CD4-positive, alpha-beta T cell treated with Interleukin-10 for 1 hour (primary cell): ENCODE measurements at places on chromosomes 4 and X.
A peak's percentile ranks its signal among the peaks of the same experiment; 100 is the strongest.

GRCh38 chrX:136468391-136469103 is 19.2 kb upstream of the BRS3 start:
- DNase-seq: no peak

- peak; percentile 57 for DNase-seq
These were observed 113.9 kb downstream of the NYX start for GRCh38 chrX:41561045-41561444.

- no peak for DNase-seq
These were observed 419.5 kb upstream of the RPS6KA3 start for GRCh38 chrX:20686256-20686655.

DNA sequence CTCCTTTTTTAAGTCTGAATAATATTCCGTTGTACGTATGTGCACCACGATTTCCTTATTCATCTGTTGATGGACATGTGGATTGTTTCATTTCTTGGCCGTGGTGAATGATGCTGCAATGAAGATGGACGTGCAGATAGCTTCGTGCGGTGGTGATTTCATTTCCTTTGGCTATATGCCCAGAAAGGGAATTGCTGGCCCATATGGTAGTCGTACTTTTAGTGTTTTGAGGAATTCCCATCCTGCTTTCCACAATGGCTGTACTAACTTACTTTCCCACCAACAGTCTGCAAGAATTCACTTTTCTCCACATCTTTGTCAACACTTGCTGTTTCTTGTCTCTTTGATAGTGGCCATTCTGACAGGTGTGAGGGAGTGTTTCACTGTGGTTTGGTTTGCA is 12.8 kb downstream of the ZFP42 start:
- no peak for DNase-seq

- no peak for DNase-seq
These were observed 80.6 kb upstream of the DHX15 start for GRCh38 chr4:24664956-24665355.

- no peak for DNase-seq
These were observed 8.2 kb downstream of the MTHFD2L start for GRCh38 chr4:74166135-74166534.

DNA sequence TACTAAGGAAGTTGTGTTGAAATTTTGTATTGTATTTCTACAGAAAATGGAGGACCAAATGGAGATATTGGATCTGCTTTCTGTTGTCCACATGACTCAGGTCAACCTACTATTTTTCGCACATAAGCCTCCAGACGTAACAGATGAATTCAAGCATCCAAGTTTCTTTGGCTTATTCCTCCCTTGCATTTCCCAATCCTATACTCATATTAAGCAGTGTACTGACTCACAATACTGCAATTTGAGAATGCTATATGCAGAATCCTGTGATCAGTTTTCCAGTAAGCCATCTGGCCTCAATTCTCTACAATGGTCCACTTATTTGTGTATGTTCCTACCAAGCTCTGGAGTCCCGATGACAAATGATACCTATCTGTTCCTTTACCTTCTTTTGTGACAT is 75.7 kb downstream of the ASB9 start:
- no peak for DNase-seq

DNA sequence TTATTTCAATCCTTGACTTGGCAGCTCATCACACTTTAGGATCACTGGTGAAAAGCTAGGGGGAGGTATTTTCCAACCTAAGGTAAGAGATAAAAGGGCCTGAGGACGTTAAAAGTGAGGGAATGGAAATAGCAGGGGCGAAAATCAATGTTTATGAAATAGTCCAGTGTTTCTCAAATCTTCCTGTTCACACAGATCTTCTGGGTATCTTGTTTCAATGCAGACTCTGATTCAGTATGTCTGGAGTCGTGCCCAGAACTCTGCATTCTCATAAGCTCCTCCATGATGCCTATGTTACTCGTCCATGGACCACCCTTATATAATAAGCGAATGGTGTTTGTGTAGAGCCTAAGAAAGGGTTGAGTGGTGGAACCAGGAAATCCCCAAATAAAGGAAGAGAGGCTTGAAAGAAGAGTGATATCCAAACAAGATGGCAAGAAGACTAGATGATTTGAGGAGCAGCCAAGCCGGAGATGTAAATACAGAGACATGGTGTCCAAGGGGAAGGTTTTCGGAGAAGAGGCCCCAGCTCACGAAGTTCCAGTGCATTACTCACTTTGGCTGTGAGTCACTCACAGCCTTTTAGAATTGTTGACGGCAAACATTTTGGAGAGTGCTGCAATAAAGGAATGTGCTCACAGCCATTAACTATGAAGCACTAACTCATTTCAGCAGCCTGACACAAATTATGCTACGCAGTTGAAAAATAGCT is 215.6 kb upstream of the PPARGC1A start:
- no peak for DNase-seq

DNA sequence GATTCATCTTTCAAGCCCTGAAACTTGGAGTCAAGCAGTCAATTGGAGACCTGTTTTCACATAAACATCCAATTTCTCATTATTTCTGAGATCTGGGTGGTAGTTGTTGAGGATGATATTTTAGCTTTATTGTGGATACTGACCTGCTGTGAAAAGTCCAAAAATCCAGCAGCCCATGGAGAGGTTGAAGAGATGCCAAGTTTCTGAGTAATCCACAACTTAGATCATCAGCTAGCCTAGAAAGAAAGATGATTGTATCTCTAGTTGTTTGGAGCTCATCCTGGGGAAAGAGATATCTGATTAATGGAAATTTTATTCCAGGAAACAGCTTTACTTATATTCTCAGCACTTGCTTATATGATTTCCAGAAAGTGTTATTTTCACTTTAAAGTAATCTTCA is 48.6 kb upstream of the DCX start:
- no peak for DNase-seq

DNA sequence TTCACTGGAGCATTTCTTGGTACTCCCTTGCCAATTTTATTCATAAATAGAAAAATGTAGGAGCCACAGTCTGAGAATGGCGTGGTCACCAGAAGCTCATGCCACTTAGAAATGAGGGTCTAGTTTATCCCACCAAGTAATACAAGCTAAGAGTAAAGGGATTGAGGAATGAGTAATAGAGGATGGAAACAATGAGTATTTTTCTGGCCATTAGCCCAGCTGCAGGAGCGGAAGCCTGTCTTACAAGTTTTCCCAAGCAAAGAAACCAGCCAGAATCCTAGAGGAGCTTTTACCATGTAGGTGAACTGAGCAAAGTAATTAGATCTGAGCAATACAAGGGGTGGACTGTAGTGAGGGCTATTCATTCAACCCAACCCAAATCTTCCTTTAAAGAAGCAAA is 160.7 kb upstream of the NPY2R start:
- no peak for DNase-seq

DNA sequence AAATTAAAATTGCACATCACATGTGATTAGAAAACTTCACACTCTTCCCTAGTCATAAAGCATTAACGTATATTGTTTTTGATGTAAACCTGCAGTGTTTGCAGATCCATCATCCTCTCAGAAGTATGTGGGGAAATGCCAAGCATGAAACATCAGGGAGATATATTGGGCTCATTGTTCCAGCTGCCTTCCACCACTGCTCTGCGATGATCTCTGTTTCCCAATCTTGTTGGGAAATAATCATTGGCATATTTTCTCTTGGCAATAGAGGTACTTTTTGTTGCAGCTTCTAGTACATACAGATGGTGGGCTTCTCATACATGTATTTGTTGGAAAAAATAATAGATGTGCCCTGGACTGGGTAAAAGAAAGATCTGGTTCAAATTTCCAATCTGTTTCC is 466.3 kb upstream of the HS3ST1 start:
- DNase-seq: no peak

GRCh38 chrX:374596-374995 is 12.1 kb downstream of the PPP2R3B start:
- DNase-seq: no peak

GRCh38 chr4:35649778-35650177 is 594.5 kb downstream of the ARAP2 start:
- no peak for DNase-seq

GRCh38 chrX:115332832-115333231 is 43.3 kb downstream of the LUZP4 start:
- DNase-seq: no peak

GRCh38 chr4:140374130-140374477 is 658 bp downstream of the SCOC start:
- DNase-seq: no peak

DNA sequence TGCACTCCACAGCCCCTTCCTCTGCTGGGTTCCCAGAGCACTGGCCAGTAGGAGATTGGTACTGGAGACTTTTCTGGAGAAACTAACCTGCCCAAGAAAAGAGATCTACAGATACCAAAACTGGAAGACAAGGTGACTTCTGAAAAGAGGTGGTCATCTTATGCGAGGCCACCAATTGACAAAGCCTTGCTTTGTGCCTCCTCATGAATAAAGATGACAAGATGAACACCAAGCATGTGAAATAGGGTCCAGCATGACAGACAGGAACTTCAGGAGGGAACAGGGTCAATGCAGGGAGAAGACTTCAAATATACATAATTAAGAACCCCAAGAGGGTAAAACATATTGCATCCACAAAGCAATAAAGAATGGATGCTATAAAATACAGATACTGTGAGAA is 137.9 kb downstream of the APBB2 start:
- DNase-seq: no peak

- peak; percentile 51 for DNase-seq
These were observed 4.7 kb downstream of the RIPPLY1 start for GRCh38 chrX:106898462-106898861.

- no peak for DNase-seq
These were observed 42.5 kb downstream of the TFDP3 start for GRCh38 chrX:133175605-133176004.

DNA sequence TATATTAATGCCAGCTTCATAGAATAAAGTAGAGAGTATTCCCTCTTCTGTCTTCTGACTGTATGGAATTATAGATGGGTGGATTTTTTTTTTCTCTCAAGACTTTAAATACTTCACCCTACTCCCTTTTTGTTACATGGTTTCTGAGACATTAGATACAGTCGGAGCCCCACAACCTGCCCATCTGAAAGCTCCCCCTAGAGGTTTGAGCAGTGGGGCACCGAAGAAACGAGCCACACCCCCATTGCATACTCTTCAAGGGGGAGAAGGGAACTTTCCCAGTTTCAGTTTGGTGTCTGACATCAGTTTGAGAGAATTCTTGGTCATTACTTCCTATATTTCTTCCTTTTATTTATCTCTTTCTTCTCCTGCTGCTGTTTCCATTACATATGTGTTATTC is 437.6 kb upstream of the AGA start:
- no peak for DNase-seq

DNA sequence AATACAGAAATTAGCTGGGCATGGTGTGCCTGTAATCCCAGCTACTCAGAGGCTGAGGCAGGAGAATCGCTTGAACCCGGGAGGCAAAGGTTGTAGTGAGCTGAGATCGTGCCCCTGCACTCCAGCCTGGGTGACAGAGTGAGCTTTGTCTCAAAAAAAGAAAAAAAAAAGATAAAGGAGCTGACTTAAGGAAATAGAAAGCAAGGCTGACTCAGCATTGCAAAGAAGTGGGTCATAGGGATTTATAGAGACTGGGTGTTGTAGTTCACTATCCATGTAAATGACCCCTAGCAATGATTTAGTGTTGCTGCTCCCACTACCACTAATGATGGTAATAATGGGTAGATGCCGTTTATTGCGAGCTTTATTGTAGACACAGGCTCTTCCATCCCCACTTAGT is 47.6 kb downstream of the ADD1 start:
- DNase-seq: no peak

DNA sequence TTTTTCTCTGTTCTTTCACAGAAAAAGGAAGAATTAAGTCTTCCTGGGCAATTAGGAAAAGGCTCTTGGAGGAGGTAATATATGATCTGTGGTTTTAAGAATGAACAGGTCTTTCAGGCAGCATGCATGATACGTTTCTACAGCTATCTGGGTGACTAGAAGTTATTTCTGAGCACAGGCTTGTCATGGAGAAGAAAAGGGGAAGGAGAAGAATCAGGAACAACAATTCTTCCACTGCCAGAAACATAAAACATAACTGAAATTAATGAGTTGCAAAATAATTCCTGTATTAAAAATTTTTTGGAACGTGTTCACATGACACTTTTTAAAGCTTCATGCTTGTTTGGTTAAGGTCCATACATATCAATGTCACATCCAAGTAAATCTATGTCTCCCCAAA is 17.7 kb upstream of the STIM2 start:
- no peak for DNase-seq

DNA sequence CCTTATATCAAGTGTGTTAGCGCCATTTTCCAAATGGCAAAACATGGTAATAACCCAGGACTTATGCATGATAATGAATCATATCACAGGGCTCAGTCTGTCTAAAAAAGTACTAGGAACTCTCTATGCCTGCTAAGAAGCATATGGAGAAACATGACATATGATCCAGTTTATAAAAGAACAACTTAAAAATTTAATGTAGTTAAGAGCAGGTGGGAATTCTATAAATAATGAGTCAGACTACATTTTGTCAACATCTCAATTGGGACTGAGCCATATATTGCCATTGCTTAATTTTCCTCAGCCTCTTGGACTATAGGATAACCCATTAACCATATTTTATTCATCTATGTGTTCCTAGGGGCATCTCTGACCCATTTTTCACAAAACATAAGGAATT is 360.4 kb upstream of the AGA start:
- DNase-seq: no peak

DNA sequence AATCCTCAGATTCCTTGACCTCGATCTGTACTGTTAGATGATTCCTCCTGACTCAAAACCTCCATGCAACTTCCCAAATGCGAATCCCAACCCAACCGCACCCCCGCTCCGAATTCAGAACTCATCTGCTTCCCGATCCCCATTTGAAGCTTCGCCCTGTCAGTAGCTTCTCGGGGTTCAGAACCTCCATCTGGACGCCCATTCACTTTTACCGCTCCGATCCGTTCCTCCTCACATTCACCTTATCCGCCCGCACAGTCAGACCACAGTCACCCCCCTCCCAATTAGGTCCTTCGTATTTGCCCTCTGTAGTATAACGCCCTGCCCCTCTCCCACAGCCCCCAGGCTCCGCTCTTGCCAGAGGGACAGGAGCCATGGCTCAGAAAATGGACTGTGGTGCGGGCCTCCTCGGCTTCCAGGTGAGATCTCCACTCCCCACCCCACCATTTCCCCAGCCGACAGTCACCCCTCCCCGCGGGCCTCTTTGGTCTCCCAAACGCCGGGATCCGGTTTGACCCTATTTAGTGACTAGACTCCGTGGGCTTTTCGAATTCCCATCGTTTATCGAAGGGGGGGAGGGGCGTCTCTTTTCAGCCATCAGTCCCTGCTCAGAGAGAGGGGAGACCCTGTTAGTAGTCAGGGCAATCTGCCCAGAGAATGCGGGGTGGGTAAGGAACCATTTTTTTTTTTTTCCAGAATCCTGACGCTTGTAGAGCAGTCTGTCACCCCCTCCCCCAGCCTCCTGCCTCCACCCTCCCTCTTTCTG is 691 bp downstream of the MAGED1 start:
- no peak for DNase-seq

GRCh38 chr4:38780833-38781484 is 1.8 kb downstream of the TLR10 start:
- no peak for DNase-seq

- no peak for DNase-seq
These were observed 7.9 kb downstream of the TBX22 start for GRCh38 chrX:80022363-80023031.

- peak; percentile 50 for DNase-seq
These were observed 170.7 kb upstream of the ZCCHC13 start for GRCh38 chrX:74133156-74133796.
